ENCODE measurements at places on chromosomes 2 and 18.

- DNase-seq = no peak
Observed at GRCh38 chr18:21991081-21991534, 178.3 kb upstream of the GATA6 start.

DNA sequence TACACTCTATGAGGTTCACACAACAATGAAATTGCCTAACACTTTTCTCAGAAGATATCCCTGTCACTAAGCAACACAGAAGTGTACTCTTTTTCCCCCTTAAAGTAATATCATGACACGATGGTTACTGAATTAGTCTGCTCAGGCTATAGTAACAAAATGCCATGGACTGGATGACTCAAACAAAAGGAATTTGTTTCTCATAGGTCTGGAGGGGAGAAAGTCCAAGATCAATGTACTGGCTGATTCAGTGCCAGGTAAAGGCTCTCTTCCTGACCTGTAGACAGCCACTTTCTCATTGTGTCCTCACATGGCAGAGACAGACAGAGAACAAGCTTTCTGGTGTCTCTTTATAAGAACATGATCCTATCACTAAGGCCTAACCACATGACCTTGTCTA, 211.9 kb downstream of the RBM43 start:
- no peak for DNase-seq

- no peak for DNase-seq
Observed at GRCh38 chr18:36185901-36186460, 1.3 kb upstream of the MOCOS start.

- DNase-seq = no peak
Observed at GRCh38 chr2:42762823-42763804, 821 bp downstream of the OXER1 start.

DNA sequence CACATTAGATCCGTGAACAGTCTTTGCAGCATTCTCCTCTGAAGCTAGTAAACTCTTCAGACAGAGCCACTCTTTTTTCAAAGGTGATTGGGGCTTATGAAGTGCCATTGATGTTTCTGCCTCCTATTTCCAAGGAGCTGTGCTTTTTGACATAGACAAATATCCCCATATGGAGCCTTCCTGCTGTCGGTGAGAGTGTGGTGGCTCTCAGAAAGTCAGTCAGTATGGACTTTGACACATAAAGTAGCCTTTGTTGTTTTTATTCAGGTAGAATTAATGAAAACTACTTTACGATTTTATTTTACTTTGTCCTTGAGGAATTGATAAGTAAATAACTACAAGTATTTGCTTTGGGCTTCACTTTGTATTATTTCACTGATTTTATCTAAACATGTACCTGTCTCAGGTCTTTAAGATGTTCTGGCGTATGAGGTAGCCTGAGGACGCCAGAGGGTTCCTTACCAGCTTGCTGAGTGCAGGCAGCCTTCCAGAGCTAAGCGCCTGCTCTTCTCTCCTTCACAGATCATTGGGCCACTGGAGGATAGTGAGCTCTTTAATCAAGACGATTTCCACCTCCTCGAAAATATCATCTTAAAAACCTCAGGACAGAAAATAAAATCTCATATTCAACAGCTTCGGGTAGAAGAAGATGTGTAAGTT, 69.7 kb downstream of the UGGT1 start:
- no peak for DNase-seq

- no peak for DNase-seq
Observed at GRCh38 chr2:164967781-164968228, 12.5 kb upstream of the SLC38A11 start.

DNA sequence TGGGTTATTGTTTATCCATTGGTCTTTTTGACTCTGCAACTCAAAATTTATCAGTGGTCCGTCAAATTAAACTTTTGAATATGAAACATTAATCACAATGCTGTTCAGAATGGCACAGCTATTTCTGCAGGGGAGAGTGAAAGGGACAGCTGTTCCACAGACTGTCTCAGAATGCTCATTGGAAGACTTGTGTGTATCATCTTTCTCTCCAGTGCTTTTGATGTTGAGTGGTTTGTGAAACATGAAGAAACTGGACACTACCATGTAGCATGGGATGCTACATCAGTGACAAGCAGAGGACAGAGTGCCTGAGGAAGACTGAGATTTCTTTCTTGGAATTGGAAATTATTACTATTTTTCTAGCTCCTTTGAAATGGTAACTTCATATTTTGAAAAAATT, 115.7 kb downstream of the PLCL1 start:
- no peak for DNase-seq

DNA sequence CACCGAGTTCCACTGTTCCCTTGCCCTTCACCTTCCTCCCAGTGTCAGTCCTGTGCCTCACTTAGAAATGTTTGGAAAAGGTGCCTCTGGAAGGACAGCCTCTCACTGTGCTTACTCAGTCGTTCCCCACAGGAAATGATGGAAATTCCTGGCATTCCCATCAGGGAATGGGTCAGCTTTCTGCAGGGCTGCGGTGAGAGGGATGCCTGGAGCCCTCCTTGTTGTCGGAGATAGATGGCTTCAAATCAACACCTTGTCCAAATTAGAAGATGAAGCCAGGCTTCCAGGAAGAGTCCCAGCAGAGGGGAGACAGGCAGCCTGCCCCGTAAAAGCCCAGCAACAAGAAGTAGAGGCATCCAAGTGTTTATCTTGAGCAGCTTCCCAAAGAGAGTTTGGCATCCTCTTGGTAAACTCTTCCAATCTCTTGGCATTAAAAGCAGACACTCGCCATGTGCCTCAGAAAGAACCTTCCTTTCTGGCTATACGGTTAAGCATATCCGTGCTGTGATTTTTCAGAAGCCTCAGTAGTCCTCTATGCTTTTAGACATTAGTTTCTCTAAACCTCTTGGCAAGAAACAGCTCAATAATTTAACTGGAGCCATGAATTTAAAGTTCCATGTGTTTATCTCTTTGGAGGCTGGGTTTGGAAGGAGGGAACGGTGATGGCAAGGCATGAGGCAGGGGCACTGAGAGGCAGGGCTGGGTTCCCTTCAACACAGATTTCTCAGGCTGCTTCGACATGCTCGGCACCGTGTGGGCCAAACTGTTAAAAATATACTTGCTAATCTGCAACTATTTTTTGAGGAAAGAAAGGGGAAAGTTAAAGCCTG, 25.1 kb downstream of the COLEC12 start:
- no peak for DNase-seq

GRCh38 chr2:109711230-109712122, 82.6 kb upstream of the RGPD5 start:
- no peak for DNase-seq

DNA sequence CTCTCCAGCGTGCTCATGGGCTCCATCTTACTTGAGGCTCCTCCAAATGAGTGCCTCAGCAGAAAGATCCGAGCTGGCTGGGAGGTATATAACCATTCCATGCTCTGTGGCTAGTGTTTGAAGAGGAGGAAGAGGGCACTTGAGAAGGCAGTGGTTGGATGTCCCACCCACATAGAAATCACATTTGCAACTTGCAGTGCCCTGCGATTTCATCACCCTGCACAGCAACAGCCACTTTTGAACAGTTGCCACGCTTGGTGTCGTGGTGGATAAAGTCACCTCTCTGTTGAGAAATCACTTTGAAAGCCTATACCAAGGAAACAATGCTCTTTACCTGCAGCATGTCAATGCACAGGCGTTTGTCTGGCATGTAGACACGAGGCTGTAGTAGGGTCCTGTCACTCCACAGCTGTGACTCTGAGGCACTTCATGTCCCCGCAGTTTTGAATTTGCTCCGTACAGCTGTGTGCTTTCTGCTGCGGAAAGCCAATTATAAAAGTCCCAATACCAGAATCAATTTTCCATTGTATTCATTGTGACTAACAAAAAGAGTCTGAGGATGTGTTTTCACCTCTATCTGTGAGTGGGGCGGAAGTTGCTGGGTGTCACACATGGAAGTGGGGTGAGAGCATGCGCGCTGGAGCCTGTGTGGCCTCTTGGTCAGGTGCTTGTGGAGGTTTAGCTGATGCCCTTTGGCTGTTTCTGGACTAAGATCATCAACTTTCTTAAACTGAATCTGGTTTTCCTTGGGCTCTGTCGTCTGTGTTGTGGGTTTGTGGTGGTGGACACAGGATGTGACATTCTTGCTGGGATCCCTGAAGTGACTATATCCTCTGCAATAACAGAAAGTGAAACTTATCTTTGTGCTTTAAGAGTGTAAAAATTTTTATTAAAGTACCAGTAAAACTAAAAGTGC, 2.8 kb downstream of the CNDP2 start:
- peak; percentile 86 for DNase-seq

GRCh38 chr18:58195278-58195765, 151.3 kb downstream of the NEDD4L start:
- DNase-seq = peak; percentile 34

- DNase-seq = no peak
Observed at GRCh38 chr2:192499476-192499875, 304.7 kb upstream of the TMEFF2 start.

DNA sequence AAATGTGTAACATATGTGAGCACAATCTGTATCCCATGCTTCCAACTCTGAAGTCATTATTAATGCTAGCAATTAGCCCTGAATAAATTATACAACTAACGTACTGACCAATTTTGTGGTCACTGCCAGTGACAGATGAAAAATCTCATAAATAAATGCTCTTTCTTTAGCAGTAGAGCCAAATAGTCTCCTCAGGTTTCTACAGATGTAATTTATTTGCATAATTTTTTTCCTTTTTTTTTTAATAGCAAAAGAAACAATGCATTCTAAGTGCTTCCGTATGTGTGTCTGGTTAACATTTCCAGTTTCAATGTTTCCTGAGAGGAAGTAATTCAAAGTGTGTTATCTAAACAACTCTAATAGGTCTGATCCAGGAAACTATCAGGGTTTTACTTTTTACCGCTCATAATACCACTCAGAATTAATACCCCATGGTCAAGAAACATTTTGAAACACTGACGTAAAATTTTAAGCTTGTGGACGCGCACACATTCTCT, 108.4 kb downstream of the MEP1B start:
- DNase-seq = no peak

GRCh38 chr2:177545981-177546585, 153.5 kb downstream of the AGPS start:
- DNase-seq = no peak

DNA sequence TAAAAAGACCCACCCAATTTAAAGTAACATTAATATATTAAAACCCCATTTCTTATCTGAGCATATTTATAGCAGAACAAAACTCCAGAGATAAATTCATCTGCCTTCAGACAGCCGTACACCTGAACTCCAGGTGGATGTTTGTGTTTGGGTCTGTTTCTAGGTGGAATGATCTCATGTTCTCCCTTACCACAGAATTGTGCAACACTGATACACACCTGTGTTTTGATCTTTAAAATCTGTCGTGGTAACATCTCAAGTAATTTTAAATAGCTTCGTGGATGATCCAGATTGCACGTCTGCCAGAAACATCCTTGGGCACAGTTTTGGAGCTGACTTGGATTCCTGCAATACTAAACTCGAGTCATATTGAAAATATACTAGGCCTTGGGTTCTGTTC, 207.5 kb upstream of the FOSL2 start:
- no peak for DNase-seq

GRCh38 chr2:128279786-128280157, 38.9 kb downstream of the HS6ST1 start:
- DNase-seq = no peak

GRCh38 chr2:111028720-111029119, 92.0 kb upstream of the BCL2L11 start:
- DNase-seq = no peak

DNA sequence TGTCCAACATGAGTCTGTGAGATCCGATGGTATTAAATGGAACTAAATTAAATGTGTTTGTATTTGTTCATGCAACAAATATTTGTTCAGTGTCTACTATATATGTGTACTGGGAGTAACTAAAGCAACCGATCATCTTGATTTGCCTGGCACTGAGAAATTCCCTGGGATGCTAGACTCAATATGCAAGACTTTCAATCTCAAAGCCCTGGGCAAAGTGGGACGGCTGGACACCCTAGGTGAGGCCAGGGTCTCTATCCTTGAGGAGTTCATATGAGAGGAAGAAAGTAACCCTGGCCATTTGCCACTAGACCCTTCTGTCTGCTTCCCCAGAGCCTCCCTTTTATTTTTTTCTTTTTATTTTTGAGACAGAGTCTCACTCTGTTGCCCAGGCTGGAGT, 44.0 kb upstream of the HPCAL1 start:
- no peak for DNase-seq

DNA sequence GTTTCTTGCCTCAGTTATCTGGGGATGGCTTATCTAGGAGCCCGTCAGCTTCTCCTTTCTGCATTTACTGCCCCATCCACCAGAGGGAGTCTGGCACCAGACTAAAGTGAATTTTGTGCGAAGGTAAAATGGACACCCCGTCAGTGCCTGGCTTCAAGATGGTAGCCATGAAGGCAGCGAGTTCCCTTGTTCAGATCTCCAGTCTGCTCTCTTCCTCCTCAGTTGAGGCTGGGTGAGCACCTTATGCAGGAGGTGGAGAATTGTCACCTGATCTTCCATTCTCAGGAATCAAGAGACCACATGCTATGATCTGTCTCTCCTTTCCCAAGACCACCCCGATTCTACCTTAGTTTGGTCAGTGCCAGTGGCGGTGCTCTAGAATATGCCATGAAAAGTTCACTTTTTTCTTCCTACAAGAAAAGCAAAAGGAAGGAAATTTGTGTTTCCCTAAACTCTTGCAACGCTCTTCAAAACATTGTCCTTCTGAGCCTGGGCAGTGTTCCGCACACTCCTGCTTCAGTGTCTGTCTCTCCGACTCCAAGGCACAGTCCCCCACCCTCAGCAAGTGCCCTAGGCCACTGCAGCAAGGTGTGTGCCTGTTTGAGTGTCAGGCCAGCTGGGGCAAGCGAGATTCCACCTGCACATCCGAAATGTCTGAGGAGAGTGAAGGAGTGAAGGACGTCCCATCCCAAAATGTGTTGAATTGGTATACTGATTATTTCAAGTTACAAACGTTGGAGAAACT, 168.6 kb downstream of the SS18 start:
- peak; percentile 53 for DNase-seq

- DNase-seq = no peak
Observed at GRCh38 chr18:45059695-45060094, 379.0 kb downstream of the SETBP1 start.

- no peak for DNase-seq
Observed at GRCh38 chr2:235990344-235990743, 177.8 kb downstream of the GBX2 start.

DNA sequence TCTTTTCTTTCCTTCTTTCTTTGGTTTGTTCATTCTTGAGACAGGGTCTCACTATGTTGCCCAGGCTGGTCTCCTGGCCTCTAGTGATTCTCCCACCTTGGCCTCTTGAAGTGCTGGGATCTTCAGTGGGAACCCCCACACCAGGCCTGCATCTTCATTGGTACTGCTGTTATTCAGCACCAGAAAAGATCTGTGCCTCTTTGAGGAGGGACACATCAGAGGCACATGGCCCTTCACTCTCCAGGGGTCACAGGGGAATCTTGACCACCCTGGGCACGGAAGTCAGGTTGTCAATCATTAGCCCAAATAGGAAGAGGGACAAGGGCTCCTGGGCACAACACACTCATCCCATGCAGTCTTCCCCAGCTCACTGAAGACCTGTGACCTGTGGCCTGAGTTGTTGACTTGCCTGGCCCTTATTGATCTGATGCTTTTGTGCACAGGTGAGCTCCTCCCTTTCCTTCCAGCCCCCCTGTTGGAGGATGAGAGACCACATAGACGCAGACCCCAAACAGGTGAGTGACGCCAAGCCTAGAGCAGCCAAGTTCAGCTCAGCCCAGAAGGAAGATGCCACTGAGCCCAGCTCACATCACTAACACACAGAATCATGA, 33.0 kb upstream of the ODC1 start:
- no peak for DNase-seq

Measured in stimulated activated CD8-positive, alpha-beta memory T cell treated with anti-CD3 and anti-CD28 coated beads, Interleukin-4, amount 100 ng/mL, for 48 hours (primary cell).